ENCODE measurements at places on chromosomes 1 and 21.

GRCh38 chr1:86998727-86999126, 84.3 kb downstream of the HS2ST1 start:
- DNase-seq = no peak

GRCh38 chr1:55402142-55402541, 187.0 kb upstream of the USP24 start:
- DNase-seq = no peak

DNA sequence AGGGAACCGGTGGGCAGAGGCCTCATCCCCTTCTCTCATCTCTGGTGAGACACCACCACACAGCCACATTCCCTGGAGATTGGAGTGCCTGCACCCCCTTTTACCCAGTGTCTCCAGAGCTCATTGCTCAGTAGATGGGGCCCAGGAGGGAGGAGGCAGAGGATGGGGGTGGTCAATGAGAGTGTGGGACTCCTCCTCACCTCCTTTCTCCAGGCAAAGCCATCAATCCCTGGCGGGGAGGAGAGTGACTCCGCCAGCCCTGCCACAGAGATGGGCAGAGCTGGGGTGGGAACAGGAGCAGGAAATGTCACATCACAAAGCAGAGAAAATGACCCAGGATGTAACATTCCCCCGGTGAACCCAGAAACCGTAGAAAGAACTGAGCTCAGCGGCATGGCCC, 117.2 kb downstream of the MATN1 start:
- no peak for DNase-seq

- DNase-seq = no peak
These were observed 1.2 kb upstream of the MOB3C start for GRCh38 chr1:46617833-46618232.

GRCh38 chr1:11318982-11319381, 46.0 kb downstream of the UBIAD1 start:
- no peak for DNase-seq

- DNase-seq = no peak
These were observed 15.1 kb downstream of the THBS3 start for GRCh38 chr1:155192346-155193274.

DNA sequence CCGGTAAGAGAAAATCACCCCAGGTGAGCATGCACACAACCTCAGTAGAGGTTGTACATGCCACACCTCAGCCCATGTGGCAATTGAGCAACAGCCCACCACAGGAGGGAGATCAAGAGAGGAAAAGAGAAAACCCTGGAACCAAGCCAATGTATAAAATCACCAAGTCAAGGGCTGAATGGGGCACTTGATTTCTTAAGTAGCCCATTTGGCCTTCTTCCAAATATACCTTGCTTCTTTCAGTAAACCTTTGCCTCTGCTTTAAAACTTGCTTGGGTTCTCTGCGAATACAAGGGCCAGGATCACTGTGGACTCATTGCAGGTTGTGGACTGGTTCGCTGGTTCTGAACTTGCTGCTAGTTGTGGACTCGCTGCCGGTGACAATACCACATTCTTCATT, 1814.0 kb downstream of the PLA2G4A start:
- no peak for DNase-seq

GRCh38 chr1:32623775-32624174, 26.6 kb downstream of the ZBTB8OS start:
- DNase-seq = no peak

DNA sequence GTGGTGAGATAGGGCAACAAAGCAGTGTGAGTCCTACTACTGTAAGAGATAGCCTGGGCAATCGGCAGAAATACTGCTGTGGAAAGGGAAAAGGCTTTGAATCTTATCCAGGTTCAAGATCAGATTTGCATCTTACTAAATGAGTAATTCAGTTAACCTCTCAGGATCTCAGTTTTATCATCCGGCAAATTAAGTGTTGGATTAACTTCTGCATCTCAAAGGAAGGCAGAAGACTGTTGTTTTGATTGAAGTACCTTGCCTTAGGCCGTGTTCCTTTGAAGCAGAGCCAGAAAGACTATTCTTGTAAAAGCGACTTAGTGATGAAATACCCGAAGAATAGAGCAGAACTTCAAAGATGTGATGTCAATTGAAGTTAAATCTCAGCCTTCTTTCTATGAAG, 612.9 kb upstream of the USP24 start:
- no peak for DNase-seq

DNA sequence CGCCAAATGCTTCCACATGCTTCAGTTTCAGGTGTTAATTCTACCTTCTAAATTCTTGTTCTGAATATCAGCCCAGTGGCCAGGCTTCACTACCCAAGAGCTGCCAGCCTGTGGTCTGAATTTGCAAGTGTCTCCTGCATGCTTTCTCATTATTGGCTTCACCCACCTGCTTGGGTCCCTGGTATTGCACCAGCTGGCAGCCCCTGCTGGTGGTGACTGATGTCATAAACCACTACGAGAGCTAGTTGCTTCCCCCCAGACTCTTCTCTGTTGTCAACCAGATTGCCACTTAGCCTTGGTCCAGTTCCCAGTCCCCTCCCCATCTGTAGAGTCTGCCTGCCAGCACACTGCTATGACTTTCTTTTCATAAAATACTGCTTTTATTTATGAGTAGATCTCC, 197.7 kb upstream of the DUSP10 start:
- peak; percentile 35 for DNase-seq

- DNase-seq = no peak
These were observed 103.9 kb downstream of the TGFBR3 start for GRCh38 chr1:91781901-91782622.

- no peak for DNase-seq
These were observed 7.9 kb downstream of the GPR3 start for GRCh38 chr1:27400082-27400962.

DNA sequence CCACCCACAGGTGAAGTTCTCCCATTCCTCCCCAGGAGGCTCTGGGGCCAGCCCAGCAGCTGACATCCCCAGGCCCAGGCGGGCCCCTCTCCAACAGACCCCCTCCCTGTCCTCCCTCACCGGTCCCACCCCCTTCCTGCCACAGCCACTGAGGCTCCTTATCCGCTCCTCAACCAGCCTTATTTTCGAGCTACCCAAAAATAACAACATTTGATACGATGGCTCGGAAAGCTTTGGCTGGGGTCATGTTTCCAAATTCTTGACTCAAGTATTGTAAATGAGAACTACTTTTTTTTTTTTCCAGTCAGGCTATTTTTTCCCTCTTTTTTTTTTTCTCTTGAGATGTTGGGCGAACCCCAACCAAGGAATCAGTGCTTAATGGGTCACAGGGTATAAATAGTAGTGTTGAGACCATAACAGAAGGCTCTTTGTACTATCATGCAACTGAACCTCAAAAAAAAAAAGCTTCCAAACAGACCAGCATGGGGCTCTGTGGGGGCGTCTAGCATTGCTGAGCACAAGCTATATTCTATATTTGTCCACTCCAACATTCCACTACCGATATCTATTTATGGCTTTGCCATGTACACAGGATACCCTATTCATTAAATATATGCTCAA, 27.2 kb downstream of the IRF2BP2 start:
- no peak for DNase-seq

DNA sequence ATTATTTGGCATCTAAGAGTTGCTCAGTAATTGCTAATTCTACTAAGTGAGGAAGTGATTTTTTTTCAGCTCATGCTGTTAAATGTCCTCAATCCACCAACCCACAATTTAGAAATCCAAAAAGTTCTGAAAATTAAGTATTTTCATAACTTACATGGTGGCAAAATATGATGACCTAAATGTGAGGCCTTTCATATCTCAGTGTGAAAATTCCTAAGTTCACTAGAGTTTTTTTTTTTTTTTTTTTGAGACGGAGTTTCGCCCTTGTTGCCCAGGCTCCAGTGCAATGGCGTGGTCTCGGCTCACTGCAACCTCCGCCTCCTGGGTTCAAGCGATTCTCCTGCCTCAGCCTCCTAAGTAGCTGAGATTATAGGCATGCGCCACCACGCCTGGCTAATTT, 5.6 kb downstream of the NUCKS1 start:
- no peak for DNase-seq

- no peak for DNase-seq
These were observed 10.7 kb upstream of the PHTF1 start for GRCh38 chr1:113770031-113770430.

DNA sequence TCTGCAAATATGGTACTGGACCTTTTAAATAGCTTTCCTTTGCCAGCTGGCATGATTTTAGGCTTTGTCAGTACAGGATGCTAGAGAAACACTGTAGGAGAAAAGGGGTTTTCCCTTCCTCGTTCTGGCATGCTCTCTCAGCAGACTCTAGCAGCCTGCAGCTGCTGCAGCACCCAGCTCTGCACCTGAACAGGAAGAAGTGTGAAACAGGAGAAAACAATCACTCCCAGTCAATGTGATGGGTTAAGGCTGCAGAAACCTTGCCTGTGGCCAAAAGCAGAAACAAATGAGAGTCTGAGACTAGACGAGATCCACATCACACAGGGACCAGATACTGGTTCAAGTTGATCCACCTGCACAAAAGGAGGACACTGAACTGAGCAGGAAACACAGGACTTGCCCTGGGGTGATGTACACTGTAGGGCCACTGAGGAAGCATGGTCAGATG, 21.2 kb downstream of the OVGP1 start:
- DNase-seq = peak; percentile 55

DNA sequence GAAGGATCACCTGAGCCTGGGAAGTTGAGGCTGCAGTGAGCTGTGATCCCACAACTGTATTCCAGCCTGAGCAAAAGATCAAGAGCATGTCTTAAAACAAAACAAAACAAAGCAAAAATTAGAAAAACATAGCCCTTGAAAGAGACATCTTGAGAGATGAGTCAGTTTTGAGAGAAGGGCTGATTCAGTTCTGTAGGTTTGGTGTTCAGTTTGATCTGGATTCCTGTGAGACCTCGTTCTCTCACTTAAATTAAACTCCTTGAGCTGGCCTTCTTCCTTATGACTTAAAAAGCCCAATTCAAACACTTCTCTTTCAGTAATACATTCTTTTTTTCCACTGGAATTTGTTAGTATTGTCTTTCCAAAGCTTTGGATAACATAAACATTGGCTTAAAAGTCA, 164.2 kb downstream of the NRIP1 start:
- DNase-seq = no peak

DNA sequence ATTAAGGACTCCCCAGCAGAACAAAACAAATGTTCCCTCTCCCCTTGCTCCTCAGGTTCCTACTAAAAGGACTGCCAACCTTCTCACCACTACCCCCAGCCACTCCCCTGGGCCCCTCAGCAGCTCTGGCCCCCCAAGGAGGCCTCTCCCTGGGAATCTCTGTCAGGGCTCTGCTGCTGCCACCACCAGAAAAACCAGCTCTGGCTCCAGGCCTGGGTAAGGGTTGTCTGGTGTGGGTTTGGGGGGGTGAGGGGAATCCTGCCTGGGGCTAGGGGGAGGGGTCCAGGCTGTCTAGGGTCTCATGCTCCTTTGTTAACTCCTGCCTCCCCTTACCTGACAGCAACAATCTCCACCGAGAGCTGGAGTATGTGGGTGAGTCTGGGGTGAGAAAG, 4.8 kb downstream of the NECTIN4 start:
- no peak for DNase-seq

DNA sequence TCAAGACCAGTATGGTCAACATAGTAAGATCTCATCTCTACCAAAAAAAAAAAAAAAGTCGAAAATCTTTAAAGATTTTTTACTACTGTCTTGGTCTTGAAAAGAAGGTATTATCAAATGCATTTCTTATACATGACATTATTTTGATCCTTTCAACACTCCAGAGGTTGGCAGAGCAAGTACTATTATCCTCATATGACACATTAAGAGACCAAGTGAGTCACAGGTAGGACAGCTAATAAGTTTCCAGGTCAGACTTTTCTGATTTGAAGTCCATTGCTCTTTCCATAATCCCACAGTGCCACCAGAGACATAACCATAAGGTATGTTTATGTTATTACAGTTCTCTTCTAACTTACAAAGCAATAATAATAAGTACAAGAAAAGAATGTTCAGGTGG, 15.2 kb downstream of the DBT start:
- DNase-seq = no peak

DNA sequence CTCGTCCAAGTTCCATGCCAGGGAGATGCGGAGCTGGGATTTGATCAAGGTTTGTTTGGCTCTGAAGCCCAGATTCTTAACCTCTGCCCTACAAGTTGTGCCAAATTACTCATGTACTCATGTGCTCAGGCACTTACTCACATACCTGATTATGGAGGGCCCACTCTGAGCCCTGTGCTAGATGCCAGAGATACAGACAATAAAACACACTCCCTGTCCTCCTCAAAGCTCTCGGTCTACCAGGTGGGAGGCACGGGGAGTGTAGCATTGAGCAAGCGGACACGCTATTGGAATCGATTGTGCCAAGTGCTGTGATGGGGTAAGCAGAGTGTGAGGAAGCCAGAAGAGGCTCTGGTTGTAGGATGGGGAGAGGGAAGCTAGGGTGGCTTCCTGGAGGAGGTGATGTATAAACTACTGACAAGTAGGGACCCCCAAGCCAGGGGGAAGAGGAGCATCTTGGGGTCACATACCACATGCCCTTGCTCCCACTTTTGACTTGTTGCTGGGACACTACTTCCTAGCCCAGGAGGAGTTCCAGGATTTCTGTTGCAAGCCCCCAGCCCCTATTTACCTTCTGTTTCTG, 49.8 kb upstream of the IFNLR1 start:
- no peak for DNase-seq

- DNase-seq = no peak
These were observed 5.2 kb upstream of the VSIG8 start for GRCh38 chr1:159867664-159868026.

GRCh38 chr1:78718566-78718965, 68.9 kb downstream of the IFI44 start:
- DNase-seq = no peak

- DNase-seq = no peak
These were observed 103.8 kb upstream of the USP25 start for GRCh38 chr21:15626031-15626430.

DNA sequence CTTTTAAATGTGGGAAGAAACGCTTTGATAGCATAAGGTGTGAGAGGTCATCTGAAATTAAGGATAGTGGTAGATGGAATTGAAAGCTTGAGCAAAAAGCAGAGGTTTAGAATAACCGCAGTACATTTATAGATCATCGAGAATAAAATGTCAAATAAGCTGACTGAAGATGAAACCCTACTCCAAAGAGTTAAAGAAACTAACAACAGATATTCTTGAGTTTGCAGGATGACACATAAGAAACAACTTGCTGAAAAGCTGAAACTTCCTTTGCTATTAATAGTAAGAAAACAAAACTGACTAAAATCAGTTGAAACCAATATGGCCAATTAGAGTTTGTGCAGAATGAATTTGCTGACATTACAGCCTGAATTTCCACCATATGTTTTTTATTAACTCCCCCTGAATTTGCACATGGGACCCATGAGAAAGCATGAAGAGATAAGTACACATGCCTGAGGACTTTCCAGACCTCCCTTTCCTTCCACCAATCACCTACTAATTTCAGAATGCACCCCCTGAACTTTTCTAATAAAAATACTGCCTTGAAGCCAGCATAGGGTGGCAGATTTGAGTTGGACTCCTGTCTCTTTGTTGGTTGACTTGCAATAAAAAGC, 1.7 kb upstream of the C1orf185 start:
- DNase-seq = peak; percentile 46

GRCh38 chr1:113605146-113605545, 154.1 kb downstream of the PHTF1 start:
- no peak for DNase-seq

- no peak for DNase-seq
These were observed 17.9 kb upstream of the RAP1GAP start for GRCh38 chr1:21687081-21687529.

GRCh38 chr1:42690477-42691156, 8.4 kb downstream of the YBX1 start:
- DNase-seq = no peak

All from GM12864 (cell line).